Kidney (tissue), 22 donors: ENCODE measurements at places on chromosomes 1 and 21. TPM values are rescaled to one million over a fixed set of nuclear protein-coding genes. Genes with fewer than 3 reads are reported as not detected.

Gene RASSF5
- total RNA-seq: 18.8 TPM

DNA sequence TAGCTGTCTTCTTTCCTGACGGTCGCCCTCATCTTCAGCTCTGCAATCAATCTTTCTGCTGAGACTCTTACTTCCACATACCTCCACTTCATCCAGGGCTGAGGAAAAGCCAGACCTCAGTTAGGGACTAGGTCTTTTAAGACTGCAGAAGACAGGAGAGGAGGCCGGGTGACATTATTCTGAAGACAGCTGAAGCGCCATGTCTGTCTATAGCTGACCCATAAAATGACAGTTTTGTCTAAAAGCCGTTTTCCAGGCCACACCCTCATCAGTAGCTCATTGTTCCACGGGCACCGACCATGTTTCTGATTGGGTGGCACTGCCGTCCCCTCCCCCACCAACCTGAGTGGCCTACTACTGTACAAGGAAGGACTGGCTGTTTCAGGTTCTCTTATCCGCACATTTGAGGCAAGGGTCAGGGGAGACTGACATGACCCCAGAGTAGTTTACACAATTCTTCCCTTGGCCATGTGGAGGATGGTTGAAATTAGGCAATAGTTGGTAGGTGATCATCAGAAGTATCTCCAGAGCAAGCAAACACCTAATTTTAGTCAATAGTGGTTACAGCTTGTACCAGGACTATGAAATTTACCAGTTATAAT lies at the start of gene ADCY10:
Gene ADCY10 (minus strand): TSS at position 240 of the 602 bp plus-strand sequence. CDS start 8,994 bp downstream, outside the sequence.
- H3K36me3 ChIP-seq: no peaks in the 10 kb centered on the region
- H3K4me1 ChIP-seq: no peaks in the 10 kb centered on the region
- no peak within 1 kb of the TSS for H3K4me3 ChIP-seq
- DNase-seq: no peak
- no peak within 1 kb of the TSS for H3K27ac ChIP-seq

Gene CFAP141
- total RNA-seq: not detected

GRCh38 chr1:25458541-25459298 lies 28.0 kb downstream of the MACO1 start:
- no peak overlapping the region for H3K27ac ChIP-seq
- H3K4me1 ChIP-seq: no peaks in the 10 kb centered on the region
- peaks cover 3% of the 10 kb centered on the region for H3K36me3 ChIP-seq
- no peak for DNase-seq
